NCI-H1417 treated with DMSO at 0.1 percent for 48 hours (cell line): ENCODE measurements at places on chromosomes 7 and 10.
A peak's percentile ranks its signal among the peaks of the same experiment; 100 is the strongest.

- peak; percentile 52 for DNase-seq
Measured at GRCh38 chr7:140640727-140641523, at the start of gene DENND2A. Gene DENND2A (minus strand): TSS chr7:140640813. CDS start chr7:140602397, 38,416 bp downstream.

DNA sequence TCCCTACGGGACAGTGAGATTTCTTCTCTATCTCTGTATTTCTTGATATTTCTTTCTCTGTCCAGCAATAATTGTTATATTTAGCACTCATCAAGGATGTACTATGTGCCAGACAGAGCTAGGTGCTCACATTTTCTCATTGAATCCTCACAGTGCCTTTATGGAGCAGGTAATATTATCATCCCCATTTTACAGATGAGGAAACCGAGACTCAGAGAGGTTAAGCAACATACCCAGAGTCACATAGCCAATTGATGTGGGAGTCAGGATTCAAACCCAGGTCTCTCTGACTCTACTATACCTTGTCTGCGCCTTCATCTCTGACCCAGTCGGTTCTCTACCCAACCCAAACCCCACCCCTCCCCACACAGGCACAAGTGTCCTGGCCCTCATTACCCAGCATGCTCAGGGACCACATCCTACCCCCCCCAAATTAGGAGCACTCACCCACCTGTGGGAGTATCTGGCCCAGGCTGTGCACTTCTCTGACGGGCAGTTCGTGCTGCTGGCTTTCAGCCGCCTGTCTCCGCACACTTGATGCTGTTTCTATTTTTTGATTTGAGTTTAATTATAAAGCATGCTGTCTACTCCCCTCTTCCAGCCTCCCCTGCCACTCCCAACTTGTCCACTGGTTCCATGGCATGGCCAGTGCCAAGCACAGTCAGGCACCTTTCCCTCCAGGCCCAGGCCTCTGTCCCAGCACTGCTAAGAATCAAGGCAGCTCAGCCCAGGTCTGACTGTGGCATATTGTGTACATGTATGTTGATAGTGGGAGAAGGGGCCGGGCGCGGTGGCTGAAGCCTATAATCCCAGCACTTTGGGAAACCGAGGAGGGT is 9.8 kb upstream of the SAMD8 start:
- no peak for DNase-seq

DNA sequence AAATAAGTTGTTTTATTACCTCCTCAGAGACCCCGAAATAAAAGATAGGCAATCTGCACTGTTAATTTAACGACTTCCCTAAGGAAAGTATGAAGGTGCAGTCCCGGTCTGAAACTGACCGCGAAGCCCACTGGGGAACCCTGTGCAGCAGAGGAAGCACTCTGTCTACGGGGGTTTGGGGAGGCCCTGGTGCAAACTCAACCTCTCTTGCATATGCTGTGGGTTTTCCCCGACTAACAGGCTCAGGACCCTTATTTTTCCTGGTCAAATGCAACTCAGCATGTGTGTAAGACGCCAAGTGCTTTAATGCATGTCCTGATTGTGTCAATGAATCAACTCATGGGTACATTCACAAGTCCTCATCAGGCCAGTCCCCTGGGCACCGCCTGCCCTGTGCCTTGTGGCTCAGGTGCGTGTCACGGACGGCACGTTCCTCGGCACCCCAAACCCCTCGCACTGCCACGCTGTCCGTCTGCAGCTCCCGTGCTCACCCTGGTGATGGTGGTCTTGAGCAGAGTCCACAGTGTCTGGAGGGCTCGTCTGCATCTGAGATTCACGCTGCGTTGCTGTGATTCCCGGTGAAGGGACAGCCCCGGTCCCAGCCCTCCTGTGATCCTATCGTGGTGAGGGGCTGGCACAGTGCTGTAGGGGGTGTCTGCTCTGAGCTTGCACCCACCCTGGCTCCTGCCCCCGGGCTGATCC is 33.8 kb downstream of the JAKMIP3 start:
- no peak for DNase-seq

- DNase-seq = no peak
Measured at GRCh38 chr10:120942806-120943413, 91.7 kb downstream of the WDR11 start.

GRCh38 chr7:70322856-70323255 is 724.6 kb downstream of the AUTS2 start:
- DNase-seq = no peak

DNA sequence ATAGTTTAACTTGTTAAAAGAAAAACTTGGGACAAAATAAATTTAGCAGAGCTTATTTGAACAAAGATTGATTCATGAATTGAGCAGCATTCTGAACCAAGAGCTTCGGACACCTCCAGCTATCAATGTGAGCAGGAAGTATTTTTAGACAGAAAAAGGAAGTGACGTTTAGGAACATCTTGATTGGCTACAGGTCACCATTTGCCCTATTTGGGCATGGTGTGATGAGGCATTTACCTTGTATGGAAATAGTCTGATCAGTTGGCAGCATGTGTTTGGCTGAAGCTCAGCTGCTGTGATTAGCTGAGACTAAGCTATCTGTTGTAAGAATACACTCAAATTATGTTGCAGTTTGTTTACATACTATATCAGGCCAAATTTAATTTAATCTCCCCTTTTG is 185.1 kb downstream of the ATRNL1 start:
- DNase-seq = no peak

DNA sequence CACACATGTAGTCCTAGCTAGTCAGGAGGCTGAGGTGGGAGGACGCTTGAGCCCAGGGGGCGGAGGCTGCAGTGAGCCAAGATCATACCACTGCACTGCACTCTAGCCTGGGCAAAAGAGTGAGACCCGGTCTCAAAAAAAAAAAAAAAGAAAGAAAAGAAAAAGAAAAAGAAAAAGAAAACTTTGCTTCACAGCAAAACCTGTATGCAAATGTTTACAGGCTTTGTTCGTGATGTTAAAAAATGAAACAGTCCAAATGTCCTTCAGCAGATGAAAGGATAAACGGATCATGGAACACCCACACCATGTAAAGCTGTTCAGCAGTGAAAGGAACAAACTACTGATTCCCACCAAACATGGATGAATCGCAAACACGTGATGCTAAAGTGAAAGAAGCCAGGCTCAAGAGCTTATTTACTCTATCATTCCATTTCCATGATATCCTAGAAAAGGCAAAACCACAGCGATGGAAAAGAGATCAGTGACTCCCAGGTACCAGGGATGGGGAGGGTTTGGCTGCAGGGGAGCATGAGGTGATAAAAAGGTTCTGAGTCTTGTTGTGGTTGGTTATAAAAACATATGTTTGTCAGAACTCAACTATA is 15.1 kb downstream of the LRRC20 start:
- no peak for DNase-seq

GRCh38 chr7:91957232-91957631 is 16.6 kb downstream of the AKAP9 start:
- DNase-seq = no peak

DNA sequence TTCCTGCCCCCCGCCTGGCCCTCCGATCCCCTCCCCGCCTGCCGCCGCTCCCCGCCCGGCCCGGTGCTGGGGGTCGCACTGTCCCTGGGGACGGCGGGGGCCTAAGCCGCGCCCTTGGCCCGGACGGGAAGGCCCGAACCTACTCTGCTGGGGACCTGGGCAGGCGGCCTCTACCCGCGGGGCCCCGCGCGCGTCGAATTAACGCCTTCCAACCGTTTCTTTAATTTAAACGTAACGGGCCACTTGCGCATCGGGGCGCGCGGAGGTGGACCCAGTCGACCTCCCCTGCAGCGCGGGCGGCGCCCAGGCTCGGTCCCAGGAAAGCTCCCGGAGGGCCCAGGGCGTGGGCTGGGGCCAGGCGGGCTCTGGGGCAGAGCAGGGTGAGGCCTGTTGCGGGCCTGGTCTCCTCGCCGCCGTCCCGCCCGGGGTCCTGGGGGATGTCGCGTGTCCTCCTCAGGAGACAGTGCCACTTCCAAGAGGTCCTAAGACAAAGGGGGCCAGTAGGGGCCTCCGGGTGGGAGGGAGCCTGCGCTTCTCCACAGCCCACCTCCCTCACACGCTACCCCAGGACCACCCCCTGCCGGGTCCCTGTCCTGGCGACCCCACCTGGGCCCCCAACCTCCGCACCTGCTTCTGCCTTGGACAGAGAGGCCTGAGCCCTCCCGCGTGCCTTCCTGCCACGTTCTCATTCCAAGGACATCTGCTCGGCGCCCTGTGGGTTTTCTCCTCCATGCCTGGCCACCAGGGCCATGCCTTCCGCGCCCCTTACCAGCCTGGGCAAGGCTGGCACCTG is 658 bp upstream of the PTPRN2 start:
- no peak for DNase-seq

GRCh38 chr7:108104324-108104723 is 25.8 kb downstream of the LAMB4 start:
- no peak for DNase-seq

DNA sequence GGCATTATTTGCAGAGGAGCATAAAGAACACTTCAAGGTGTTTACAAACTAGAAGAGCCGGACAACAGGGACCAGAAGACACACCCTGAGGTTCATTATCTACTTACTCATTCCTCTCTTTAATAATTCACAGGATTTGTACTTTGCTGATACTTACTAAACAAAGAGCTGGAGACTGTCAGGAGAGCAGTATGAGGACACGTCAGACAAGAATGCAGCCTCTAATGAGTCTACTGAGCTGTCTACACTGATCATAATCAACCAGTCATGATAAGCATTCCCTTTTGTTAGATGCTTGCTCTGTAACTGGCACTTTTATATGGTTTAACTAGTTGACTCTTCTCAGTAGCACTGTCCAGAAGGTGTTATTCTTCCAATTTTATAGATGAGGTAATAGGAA is 243.3 kb upstream of the CDC14C start:
- DNase-seq = no peak

- DNase-seq = no peak
Measured at GRCh38 chr10:78541481-78542140, 507.9 kb downstream of the RPS24 start.

DNA sequence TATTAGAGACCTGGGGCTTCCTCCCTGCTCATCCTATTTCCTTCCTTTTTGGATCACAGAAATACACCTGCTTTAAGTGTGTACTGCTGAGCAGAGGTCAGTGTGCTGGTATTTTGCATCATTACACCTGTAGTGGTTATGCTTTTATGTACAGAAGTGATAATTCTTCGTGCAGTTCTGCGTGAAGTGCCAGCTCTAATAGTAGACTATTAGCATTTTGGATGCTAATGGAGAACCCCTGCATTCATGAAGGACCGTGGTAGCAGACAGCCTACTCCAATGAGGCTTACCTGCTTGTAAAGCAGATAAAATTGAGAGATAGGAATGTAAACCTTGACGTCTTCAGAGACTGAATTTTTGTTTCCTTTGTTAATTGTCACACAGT is 114.3 kb downstream of the CDK14 start:
- no peak for DNase-seq

GRCh38 chr10:13767676-13768178 is 181.0 kb downstream of the PRPF18 start:
- no peak for DNase-seq

DNA sequence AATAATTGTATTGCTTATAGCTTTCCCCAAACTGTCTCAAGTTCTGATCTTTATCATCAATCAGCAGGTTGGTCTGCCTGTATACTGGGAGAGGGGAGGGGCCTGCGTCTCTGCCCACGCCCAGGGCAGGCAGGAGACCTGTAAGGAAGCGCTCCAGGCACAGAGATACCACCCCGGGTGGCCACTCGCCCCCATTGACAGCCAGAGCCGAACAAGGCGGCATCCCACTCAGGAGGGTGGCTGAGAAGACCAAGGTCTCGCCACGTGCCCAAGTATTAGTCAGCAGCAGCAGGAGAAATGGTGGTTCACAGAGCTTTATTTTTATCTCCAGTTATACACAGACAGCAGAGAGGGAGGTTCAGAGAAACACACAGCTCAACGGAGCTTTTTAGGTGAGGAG is 7.2 kb downstream of the STK32C start:
- DNase-seq = no peak

DNA sequence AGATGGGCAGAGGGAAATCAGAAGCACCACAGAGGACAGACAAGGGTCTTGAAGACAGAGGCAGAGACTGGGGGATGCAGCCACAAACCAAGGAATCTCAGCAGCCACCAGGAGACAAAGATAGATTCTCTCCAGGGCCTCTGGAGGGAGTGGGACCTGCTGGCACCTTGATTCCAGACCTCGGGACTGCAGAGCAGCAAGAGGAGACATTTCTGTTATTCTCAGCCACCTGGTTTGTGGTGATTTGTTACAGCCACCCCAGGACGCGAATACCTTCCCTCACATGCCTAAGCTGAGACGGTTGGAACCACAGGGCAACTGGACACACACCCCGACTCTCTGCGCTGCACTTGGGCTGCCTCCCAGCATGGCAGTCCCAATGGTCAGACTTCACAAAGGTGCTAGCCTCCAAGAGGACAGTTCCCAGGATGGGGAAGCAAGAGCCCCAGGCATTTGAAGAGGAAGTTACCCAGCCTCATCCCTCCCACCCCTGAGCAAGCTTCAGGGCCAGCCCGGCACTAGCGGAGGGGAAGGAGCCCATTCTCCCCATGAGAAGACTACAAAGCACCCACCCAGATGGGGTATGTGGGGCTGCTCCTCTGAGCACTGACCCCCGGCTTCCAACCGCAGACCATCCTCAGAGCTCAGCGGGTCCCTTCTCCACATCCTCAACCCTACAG is 104.6 kb upstream of the INSIG1 start:
- no peak for DNase-seq

DNA sequence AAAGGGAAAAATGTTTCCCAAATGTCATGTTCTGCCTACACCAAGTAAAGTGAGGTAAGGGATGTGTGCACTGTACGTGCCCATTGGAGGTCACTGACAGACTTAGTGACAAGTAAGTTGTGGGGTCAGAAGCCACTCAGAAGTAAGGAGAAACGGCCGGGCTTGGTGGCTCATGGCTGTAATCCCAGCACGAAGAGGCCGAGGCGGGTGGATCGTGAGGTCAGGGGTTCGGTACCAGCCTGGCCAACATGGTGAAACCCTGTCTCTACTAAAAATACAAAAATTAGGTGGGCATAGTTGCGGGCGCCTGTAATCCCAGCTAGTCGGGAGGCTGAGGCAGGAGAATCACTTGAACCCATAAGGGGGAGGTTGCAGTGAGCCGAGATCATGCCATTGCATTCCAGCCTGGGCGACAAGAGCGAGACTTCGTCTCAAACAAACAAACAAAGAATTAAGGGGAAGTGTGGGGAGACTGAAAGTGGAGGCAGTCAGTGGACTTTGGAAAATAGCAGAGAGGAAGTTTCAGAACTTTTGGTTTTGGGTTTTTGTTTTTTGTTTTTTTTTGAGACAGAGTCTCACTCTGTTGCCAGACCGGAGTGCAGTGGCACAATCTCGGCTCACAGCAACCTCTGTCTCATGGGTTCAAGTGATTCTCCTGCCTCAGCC is 114.8 kb downstream of the WDFY4 start:
- no peak for DNase-seq
